ENCODE measurements at places on chromosomes 3 and 15.
A peak's percentile ranks its signal among the peaks of the same experiment; 100 is the strongest.

- peaks cover 13% of the 10 kb centered on the region for H3K4me1 ChIP-seq
- H3K27ac ChIP-seq = no peak overlapping the region
- H3K36me3 ChIP-seq = peaks cover 9% of the 10 kb centered on the region
- H3K27me3 ChIP-seq = no peaks in the 10 kb centered on the region
Observed at GRCh38 chr15:90071220-90071807, 31.0 kb downstream of the IDH2 start.

GRCh38 chr3:121970047-121970446 lies 52.0 kb downstream of the ILDR1 start:
- no peak for DNase-seq
- H3K4me1 ChIP-seq = peaks cover 8% of the 10 kb centered on the region
- no peak overlapping the region for H3K4me3 ChIP-seq
- H3K27ac ChIP-seq = no peak overlapping the region

GRCh38 chr3:62201438-62202035 lies 171.8 kb downstream of the FEZF2 start:
- no peak overlapping the region for H3K4me3 ChIP-seq
- no peak for DNase-seq
- no peaks in the 10 kb centered on the region for H3K36me3 ChIP-seq

DNA sequence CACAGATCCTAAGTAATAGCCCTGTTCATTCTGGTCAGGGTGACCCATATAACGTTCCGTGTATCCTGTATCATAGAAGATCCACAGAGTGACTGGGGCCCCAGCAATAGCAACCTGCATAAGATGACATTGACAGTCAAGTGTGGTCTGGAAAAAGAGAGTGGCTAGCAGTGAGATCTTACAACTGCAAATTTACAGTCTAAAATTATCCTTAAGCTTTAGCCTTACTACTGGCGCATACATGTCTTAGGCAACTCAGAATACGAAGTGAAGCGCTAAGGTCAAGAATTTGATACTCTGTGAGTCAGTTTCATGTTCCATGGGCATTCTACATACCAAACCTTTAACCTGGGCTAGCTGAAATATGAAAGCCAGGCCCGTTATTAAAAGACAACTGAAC lies 29.2 kb upstream of the IGDCC4 start:
- no peak overlapping the region for H3K4me3 ChIP-seq
- DNase-seq = no peak
- no peaks in the 10 kb centered on the region for H3K27me3 ChIP-seq
- no peak overlapping the region for H3K27ac ChIP-seq
- peaks cover 27% of the 10 kb centered on the region for H3K36me3 ChIP-seq

- no peak for DNase-seq
- H3K27ac ChIP-seq = no peak overlapping the region
- no peaks in the 10 kb centered on the region for H3K4me1 ChIP-seq
- no peaks in the 10 kb centered on the region for H3K36me3 ChIP-seq
- no peak overlapping the region for H3K4me3 ChIP-seq
- H3K27me3 ChIP-seq = peaks cover 2% of the 10 kb centered on the region
Observed at GRCh38 chr3:157912514-157913451, 193.4 kb downstream of the SHOX2 start.

DNA sequence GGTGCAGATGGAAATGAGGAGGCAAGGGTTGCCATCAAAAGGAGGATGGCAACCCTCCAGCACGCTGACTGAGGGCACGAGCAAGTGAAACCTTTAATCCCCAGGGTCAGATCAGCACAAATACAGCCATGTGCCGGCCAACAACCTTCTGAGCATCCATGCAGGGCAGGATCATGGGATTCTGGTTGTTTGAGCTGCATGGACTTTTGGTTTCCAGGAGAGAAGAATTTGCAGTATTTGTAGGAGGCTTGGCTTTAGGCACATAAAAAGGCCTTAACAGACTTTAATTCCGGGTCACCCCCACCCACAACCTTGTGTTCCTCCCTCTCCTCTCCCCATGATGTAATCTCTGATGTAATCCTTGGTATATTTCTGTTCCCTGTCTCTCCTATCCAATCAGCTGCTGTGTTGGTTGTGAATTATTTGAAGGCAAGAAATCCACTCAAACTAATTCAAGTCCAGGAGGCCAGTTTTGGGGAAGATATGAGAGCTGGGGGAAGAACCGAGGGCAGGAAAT lies 254.3 kb downstream of the SHQ1 start:
- no peaks in the 10 kb centered on the region for H3K36me3 ChIP-seq
- H3K27ac ChIP-seq = no peak overlapping the region
- H3K27me3 ChIP-seq = peaks cover 3% of the 10 kb centered on the region
- no peak overlapping the region for H3K4me3 ChIP-seq
- no peaks in the 10 kb centered on the region for H3K4me1 ChIP-seq
- no peak for DNase-seq

DNA sequence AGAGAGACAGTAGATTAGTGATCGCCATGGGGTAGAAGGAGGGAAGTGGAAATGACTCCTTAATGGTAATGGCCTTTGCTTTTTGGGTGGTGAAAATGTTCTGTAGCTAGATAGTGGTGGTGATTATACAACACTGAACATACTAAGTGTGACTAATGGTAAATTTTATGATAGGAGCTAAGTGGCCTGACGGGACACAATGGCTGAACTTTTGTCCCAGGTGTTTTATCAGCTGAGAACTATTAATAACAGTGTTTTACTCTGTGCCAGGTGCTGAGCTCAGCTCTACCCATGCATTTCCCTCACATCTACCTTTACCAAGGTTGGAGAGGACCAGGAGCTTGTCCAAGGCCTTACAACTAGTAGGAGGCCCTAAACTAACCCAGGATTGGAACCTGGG lies 66.8 kb downstream of the TRIM71 start:
- no peak for DNase-seq
- no peak overlapping the region for H3K27ac ChIP-seq
- H3K27me3 ChIP-seq = peaks cover 12% of the 10 kb centered on the region
- peaks cover 12% of the 10 kb centered on the region for H3K4me1 ChIP-seq
- H3K4me3 ChIP-seq = no peak overlapping the region
- H3K36me3 ChIP-seq = no peaks in the 10 kb centered on the region

DNA sequence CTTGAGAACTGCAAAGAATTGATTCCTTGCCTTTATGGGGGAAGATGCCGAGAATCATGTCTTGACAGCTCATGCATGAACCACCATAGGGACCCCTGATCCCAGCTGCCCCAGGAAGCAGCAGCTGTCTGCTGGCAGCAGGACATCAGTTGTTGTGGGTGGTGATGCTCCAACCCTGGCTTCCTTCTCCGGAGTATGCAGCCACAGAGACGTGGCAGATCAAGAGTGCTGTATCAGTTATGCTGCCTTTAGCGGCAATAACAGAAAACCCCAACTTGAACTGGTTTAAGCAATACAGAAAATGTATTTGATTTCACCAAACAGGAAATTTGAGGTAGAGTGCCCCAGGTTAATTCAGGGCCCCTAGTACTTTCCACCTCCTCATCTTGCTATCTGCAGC lies 92.2 kb upstream of the TNFAIP8L3 start:
- H3K36me3 ChIP-seq = no peaks in the 10 kb centered on the region
- H3K27me3 ChIP-seq = peaks cover 7% of the 10 kb centered on the region
- H3K4me1 ChIP-seq = no peaks in the 10 kb centered on the region
- H3K4me3 ChIP-seq = no peak overlapping the region
- no peak overlapping the region for H3K27ac ChIP-seq

DNA sequence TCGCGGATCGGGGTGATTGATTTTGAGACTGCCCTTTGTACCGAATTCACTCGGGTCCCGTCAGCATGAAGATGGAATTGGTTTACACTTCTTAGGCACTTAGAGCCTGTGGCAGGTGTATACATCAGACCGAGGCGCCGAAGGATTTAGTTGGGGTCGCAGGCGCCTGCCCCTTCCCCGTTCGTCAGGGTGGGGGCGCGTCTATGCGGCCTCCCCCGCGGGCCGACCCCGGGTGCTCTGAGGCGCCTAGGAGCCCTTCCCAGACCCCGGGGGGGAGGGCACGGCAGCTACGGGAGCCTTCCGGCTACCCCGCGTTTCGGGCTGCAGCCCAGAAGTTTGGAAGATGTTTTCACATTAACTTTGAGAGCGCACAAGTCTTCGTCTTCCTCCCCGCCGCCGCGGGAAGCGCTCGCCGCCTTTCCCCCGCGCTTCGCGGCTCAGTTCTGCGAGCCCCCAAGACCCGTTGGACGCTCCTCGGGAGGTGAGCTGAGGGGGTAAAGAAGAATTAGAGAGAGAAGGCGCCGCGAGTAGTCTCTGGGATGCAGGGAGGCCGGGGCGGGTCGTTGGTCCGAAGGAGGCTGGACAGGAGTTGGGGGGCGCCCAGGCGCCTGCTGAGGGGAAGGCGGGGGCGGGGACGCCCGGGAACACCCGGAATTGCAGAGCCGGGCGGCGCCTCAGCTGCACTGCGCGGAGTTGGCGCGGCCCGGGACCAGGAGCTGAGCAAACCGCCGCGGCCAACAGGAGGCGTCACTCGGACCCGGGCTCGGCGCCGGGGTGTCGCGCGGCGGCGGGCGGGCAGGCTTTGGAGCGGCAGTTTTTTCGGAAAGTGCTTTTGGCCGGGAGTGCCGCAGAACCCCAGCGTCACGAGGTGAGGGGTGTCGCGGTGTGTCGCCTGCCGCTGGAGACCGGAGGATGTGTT lies 780 bp downstream of the TIPARP start:
- peaks cover 27% of the 10 kb centered on the region for H3K36me3 ChIP-seq
- peak overlapping the region; percentile 95 for H3K4me3 ChIP-seq
- H3K27ac ChIP-seq = peak overlapping the region; percentile 70
